ENCODE measurements at places on chromosomes 1 and 21.
A peak's percentile ranks its signal among the peaks of the same experiment; 100 is the strongest.

- no peak for DNase-seq
Measured at GRCh38 chr1:151692226-151692625, 24.4 kb downstream of the CELF3 start.

DNA sequence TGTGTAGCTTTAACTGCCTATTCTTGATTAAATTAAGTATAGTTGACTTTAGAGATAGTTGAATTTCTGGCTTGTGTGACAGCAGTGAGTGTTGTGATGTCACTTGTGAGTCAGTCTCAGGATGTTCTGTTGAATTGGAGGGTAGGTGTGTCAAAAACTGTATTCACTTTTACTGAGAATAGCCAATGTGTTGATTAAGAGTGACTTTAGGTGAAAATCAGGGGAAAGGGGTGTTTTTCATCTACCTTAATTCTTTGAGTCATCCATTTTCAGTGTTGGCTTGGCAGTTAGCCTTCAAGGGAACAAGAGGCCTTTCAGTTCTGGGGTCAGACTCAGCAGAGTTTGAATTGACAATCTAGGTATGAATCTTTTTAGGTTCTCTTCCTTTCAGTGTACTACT lies 75.9 kb downstream of the CDC14A start:
- DNase-seq: no peak

- DNase-seq: peak; percentile 26
Measured at GRCh38 chr1:61638296-61638695, 86.6 kb downstream of the TM2D1 start.

GRCh38 chr21:39051588-39051949 lies 131.7 kb downstream of the PSMG1 start:
- peak; percentile 89 for DNase-seq

GRCh38 chr1:234746798-234747196 lies 136.8 kb upstream of the IRF2BP2 start:
- no peak for DNase-seq

DNA sequence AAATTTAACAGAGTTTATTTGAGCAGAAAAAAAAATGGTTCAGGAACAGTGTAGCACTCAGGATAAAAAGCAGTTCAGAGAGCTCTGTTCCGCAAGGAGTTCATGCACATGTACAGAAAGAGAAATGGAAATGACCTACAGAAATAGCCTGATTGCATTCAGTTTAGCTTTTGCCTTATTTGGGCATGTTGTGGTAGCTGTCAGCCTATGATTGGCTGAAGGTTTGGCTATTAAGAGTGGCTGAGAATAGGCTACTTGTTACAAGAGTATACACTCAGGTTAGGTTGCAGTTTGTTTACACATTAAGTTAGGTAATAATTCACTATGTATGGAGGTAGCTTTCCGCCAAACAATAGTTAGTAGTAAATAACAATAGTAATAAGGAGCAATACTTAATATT lies 511.0 kb upstream of the TMPRSS15 start:
- no peak for DNase-seq

- DNase-seq: no peak
Measured at GRCh38 chr1:210250665-210250997, 18.0 kb downstream of the SERTAD4 start.

- no peak for DNase-seq
Measured at GRCh38 chr1:209802117-209802779, 3.7 kb downstream of the IRF6 start.

GRCh38 chr1:100580446-100580845 lies 42.5 kb downstream of the GPR88 start:
- no peak for DNase-seq

- no peak for DNase-seq
Measured at GRCh38 chr1:31122101-31122735, 56.7 kb upstream of the PUM1 start.

DNA sequence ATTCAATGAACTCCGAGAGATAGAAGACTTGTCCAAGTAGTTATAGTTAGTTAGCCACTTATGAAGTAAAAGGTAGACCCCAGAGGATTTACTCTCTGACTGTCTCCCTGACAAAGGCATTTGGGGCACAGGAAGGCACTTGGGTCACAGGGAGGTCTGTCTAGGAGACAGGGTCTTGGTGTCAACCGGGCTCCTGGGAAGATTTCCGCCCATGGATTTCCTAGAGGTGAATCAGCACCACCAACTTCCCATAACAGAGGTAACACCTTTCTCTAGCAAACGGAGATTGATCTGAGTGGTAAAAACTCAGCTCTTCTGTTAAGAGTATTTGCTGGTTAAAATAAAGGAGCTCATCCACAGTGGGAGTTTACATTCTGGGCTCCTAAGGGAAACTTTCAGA lies 16.4 kb downstream of the CCN1 start:
- DNase-seq: no peak

DNA sequence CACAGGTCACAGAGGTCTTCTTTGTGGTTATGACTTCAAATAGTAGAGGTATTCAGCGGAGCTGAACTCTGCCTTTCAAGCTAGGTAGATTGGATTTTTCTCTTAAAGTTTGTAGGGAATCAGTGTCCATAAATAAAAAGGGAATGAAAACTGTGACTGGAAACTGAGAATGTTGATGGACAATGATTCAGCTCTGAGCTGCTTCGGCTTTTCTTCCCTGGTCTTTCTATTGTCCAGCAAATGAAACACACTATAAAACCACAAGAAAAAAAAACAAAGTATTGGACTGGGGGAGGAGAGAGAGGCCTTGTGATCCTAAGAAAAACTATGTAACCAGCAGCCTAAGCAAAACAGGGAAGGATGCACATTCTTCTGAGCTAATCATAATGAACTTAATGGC lies 11.1 kb downstream of the TNNI3K start:
- DNase-seq: no peak

DNA sequence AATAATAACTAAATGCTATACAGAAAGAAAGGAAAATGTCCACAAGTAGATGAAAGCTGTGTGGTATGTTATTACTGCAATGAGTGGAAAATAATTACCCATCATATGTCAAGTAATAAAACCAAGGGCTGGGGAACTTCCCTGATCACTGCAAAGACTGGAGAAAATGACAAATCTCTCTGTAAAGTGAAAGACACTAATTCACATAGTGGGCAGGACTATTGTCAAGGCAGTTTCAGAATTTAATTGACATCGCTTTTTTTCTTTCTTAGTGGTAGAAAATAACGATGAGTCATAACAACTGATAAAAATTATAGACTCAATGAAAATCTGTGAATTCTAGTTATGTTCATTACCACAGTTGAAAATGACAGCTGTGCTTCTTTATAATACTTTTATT lies 153.7 kb upstream of the ST6GALNAC5 start:
- no peak for DNase-seq

- DNase-seq: peak; percentile 39
Measured at GRCh38 chr1:206608108-206608698, 4.1 kb downstream of the EIF2D start.

DNA sequence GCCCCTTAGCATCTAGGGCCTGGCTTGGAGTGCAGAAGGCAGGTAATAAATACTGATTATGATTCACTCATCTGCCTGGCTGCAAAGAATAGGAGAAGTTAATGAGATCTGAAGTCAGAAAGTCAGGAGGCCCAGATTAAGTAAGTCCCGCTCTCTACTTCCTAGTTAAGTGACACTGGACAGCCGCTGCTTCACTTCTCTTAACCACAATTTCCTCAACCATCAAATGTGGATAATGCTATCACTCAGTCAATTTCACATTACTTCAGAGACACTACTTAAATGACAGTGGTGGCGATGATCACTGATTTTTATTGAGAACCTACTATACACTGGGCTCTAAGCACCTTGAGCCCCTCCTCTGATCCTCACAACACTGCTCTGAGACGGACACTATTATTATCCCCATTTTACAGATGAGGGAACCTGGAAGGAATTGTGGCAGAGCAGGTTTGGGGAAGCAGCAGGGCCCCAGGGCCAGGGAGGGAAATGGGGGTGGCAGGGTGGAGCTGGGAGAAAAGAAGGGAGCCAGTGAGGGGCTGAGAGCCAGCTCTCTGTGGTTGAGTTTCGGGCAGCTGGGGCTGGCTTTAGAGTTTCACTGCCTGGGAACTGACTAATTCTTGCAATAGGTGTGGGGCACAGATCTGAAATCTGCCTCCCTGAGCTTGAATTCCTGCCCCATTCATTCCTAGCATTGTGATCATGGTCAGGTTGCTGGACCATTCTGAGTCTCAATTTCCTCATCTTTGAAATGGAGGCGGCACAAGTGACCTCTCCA lies 2.4 kb upstream of the E2F2 start:
- no peak for DNase-seq

GRCh38 chr1:51516649-51517158 lies 2.4 kb downstream of the EPS15 start:
- peak; percentile 47 for DNase-seq

DNA sequence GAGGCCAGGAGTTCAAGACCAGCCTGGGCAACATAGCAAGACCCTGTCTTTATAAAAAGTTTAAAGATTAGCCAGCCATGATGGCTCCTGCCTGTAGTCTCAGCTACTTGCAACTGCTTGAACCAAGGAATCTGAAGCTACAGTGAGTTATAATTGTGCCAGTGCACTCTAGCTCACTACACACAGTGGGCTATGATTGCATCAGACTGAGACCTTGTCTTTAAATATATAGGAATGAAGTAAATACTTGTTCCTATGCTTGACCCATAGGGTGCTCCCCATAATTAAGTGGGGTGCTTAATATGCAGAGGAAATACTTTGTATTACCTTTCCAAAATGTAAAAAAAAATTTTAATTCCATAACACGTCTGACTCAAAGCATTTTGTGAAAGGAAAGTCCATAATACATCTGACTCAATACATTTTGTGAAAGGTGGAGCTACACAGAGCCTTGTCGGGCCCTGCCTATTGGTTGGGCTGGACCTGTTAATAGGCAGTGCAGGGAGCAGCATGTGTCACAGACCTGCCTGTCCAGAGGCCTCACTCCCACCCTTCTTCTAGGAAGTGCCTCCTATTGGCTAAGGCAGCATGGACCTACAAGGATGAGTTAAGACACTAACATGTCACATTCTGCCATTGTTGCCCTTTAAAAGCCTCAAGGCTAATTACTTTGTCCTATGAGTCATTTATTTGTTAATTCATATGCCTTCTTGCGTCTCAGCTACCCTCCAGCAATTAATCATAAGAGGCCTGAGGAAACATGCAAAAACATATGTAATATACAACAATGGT lies 33.6 kb downstream of the CD58 start:
- DNase-seq: peak; percentile 75

GRCh38 chr21:38165466-38166172 lies 91.2 kb upstream of the KCNJ15 start:
- DNase-seq: peak; percentile 64

DNA sequence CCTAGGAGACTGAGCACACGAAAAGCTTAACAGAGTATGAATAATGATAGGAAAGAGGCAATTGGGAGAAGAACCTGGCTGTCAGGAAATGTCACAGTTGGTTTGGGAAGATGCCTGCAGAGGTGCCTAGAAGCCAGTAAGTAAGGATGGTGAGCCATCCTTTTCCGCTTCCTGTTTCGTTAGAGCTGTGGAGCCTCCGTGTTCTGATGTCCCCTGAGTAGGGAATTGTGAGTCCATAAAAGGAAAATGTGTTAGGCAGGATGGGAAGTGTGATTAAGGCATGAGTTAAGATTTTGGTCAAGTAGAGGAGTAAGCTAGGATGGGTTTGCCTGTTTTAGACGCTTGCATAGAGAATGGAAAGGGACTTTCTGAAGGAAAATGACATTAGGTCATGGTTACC lies 9.0 kb downstream of the CLIC4 start:
- peak; percentile 68 for DNase-seq

DNA sequence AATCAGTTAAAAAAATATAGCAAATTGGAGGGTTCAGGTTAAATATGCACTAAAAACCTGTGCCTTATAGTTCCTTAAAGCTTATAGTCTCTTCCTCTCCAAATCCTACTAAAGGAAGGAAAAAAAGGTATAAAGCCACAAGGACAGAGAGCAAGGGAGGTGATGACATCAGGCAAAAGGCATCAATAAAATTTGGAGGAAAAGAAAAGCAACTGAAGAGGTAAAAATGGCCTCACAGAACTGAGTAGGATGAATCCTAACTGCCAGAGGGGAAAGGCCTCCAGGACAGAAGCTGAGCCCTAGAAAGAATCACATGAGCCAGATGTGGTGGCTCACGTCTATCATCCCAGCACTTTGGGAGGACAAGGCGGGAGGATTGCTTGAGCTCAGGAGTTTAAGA lies 8.1 kb downstream of the CCSAP start:
- DNase-seq: peak; percentile 42

DNA sequence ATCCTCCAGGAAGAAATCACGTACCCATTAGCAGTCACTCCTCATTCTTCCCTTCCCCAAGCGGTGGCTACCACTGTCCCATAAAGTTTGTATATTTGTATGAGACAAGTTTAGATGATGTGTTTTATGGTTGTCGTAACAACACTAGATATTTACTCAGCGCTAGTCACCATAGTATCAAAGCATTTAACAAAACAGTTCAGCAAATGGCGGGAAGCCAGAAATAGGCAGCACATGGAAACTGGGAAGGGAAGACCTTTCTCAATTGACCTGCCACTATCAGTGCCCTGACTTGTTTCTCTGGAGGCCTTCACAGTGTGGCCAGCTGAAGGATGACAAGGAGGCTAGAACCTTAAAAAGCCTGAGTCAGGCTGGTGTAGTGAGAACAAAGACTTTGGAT lies 31.1 kb downstream of the CNST start:
- DNase-seq: peak; percentile 85

GRCh38 chr1:220291580-220291979 lies 19.3 kb upstream of the RAB3GAP2 start:
- no peak for DNase-seq

DNA sequence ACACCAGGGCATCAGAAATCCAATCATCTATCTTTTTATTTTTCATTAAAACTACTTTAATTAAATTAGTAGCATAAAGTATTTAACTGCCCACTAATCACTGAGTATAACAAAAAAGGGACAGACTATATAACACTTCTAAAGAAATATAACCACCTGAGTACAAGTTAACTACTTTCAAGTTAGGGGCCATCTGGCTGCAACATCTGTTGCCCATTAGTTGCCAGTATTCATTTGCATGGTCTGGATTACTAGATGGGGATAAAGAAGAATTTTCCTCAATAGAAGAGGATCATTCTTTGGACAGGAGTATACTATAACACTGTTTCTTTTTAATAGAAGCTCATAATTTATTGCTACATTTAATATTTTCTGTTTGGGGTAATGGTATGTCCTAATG lies 446.4 kb downstream of the AMY1C start:
- no peak for DNase-seq

DNA sequence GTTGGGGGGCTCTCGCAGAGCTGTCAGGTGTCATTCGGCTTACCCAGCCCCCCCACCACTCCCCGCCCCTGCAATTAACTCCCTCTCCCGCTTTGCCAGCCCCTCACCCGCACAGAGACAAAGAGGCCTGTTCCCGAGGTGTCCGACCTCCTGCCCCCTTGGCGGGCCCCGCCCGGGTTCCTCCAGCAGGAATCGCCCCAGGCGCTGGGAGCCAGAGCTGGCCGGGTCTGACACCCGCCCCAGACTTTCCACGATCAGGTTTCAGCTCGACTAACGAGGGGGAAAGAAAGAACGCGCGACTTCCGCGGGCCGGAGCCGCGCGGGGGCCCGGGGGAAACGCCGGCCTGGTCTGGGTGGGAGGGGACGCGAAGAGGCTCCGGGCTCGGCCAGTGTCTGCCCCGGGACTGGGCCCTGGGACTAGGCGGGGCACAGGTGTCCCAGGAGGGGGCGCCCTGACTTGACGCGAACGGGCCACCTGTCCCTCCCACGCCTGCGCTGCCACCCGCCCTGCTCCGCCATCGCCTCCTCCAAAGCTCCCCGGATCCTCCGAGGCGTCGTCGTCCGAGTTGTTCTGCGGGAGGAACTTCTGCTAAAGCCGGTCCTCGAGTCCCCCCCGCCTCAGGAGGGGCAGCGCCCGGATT lies 36.4 kb upstream of the HHAT start:
- DNase-seq: peak; percentile 73

Data from EL (cell line).